ENCODE measurements at places on chromosomes 16 and 17.

DNA sequence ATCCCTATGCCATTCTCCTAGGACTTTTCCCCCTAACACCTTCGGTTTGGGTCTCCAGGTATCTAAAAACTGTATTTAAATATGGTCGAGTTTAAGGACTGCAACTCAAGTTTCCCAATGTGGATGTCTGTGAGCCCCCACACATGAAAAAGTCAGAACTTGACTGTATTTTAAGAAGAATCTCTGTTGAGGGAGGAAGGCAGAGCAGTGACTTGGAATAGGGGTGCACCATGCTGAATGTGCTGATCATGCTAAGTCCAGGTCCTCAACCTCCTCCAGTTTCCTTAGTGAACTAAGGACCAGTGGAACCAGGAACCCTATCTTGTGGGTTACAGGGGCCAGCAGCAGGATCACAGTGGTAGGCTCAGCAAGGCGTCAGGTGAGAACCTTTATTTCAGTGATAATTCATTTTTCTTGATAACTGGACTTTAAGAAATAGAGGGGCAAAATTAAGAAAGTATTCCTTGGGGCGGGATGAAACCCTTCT lies 19.5 kb downstream of the GRB7 start:
- no peak for DNase-seq

- DNase-seq = no peak
Observed at GRCh38 chr17:15157051-15157450, 108.1 kb downstream of the PMP22 start.

GRCh38 chr17:50778471-50778870 lies 11.2 kb upstream of the ANKRD40CL start:
- no peak for DNase-seq

DNA sequence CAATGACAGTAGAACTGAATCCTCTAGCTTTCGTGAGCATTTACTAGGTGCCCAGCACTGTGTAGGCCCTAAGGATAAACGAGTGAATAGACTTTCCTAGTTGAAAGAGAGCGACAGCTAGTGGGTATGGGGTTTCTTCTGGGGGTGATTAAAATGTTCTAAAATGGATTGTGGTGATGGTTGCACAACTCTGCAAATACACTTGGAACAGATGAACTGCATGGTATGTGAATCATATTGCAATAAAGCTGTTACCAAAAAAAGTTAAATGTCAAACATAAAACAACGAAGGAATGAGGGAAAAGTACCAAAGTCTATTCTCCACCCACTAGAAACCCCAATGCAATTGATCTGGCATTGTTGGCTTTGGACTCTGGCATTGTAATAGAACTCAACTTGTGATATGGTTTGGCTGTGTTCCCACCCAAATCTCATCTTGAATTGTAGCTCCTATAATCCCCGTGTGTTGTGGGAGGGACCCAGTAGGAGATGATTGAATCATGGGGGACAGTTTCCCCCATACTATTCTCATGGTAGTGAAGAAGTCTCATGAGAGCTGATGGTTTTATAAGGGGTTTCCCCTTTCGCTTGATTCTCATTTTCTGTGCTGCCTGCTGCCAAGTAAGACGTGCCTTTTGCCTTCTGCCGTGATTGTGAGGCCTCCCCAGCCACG lies 70.5 kb downstream of the MARF1 start:
- no peak for DNase-seq

GRCh38 chr17:28141773-28142172 lies 99.3 kb downstream of the NLK start:
- no peak for DNase-seq

- peak; percentile 43 for DNase-seq
Observed at GRCh38 chr17:63973930-63974593, 1.3 kb upstream of the SCN4A start.

DNA sequence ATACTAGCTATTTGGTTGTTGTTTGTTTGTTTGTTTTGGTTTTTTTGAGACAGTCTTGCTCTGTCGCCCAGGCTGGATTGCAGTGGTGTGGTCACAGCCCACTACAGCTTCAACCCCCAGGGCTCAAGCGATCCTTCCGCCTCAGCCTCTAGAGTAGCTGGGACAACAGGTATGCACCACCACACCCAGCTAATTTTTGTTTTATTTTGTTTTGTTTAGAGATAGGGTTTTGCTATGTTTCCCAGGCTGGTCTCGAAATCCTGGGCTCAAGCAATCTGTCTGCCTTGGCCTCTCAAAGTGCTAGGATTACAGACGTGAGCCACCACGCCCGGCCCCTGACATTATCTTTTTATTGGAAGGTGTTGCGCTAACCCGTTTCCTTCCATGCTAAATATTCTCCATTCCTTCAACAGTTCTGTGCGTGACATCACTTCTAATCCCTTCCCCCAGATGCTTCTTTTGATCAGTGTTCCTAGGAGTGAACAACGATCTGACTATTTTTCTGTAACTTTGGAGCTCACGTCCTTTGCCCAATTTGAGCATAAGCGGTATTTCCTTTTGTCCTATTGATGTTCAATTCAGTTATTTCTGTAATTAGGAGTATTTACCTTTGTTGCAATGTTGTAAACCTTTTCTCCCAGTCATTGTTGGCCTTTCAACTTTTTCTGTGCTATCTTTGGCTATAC lies 30.2 kb upstream of the EMP2 start:
- DNase-seq = no peak

DNA sequence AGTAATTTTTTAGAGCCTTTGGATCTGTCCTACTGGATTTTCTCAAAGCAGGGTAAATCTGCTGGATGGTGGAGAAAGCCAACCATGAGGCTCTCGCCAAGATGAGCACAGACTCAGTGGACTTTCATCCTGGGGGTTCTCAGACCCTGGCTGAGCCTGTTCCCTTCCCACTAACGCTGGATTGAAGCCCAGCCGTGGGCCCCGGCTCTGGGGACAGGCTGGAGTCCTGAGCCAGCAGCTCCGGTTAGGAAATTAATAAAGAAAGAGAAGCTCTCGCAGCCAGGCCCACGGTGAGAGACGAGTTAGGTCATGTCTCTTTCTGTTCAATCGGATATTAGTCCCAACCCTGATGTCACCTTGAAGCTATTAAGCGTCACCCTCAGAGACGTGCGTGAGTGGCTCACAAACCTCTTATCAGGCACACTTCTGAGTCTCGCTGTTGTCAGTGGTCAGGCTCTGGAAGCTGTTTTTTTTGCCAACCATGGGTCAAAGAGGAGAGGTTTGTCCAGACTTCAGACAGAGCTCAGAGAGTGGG lies 27.1 kb downstream of the MEOX1 start:
- DNase-seq = no peak

- DNase-seq = no peak
Observed at GRCh38 chr17:49890852-49891251, 43.0 kb upstream of the TAC4 start.

DNA sequence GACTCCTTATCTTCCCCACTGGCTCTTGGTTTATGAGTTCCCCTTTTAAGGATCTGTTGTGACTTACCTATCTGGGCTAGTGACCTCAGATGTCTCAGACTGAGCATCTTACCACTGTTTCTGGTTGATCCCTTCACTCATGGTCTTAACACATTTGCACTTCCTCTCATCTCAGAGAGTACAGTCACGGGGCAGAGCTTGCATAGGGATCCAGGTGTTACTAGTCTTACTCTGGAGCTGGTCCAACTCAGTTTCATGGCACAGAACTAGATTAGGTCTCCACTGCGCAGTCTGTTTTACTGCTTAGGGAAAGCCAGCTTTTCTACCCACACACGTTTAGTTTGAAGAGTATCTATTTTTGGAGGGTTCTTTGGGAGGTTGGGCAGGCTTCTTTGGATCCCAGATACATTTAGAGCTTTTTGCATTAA lies 10.2 kb downstream of the GABARAPL2 start:
- no peak for DNase-seq

GRCh38 chr16:80527297-80527696 lies 13.5 kb upstream of the DYNLRB2 start:
- DNase-seq = peak; percentile 63

GRCh38 chr17:52120465-52120864 lies 38.0 kb downstream of the CA10 start:
- DNase-seq = no peak

DNA sequence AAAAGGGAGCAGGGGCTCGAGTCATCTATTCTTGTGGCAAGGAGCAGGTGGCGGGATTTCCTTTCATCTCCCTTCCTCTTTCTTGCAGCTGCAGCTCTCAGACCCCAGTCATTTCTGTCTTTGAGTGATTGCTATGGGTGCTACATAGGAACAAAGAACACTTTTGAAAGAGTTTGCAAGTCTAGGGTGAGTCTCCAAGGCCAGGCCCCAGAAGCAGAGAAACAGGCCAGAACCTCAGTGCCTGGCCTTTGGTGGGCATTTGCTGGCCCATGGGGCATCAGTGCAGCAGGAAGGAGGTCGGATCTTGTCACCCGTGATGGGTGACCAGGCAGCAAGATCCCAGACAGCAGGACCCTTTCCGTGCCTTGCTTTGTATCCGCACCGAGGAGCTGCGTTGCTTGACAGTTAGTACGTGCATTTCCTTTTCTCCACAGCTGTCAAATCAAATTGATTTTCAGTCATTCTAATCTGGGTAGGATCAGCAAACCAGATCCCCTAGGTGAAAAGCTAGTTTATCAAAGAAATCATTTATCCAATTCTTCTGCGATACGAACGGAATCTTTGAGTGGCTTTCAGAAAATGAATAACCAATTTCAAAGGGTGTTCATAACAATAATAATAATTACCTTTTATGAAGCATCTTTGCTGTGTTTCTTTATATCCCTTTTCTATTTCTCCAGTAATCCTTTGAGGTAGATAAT lies 244.6 kb upstream of the MAF start:
- DNase-seq = no peak

- no peak for DNase-seq
Observed at GRCh38 chr16:13005721-13006247, 104.4 kb downstream of the SHISA9 start.

- DNase-seq = peak; percentile 33
Observed at GRCh38 chr17:12088035-12088434, 67.4 kb downstream of the MAP2K4 start.

- no peak for DNase-seq
Observed at GRCh38 chr16:81810894-81811538, 31.9 kb downstream of the PLCG2 start.

DNA sequence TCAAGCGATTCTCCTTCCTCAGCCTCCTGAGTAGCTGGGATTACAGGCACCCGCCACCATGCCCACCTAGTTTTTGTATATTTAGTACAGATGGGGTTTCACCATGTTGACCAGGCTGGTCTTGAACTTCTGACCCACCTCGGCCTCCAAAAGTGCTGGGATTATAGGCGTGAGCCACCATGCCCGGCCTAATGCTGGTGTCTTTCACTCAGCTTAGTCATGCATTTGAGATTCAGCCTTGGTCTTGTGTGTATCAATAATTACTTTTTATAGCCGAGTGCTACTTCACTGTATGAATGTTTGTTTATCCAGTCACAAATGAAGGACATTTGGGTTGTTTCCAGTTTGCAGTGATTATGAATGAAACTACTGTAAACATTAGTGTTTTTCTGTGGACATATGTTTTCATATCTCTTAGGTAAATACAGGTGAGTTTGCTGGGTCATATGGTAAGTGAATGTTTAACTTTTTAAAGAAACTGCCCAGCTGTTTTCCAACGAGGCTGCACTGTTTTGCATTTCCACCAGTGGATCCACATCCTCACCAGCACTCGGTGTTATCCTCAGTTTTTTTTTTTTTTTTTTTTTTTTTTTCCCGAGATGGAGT lies 11.0 kb upstream of the PLCG2 start:
- DNase-seq = no peak

DNA sequence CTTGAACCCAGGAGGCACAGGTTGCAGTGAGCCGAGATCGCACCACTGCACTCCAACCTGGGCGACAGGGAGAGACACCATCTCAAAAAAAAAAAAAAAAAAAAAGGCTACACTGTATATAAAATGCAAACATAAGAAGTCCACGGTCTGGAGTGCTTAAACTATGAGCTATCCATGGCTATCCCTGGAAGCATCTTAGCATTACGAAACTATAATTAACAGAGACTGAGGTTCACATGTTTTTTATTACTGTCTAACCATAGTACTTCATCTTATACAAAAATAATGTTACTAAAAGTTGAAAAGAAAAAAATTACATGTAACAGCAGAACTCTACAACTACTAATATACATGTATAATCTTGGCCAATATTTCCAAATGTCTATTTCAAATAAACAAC lies 32.8 kb downstream of the HELZ start:
- DNase-seq = no peak

- peak; percentile 74 for DNase-seq
Observed at GRCh38 chr16:72467157-72467759, 295.3 kb upstream of the PMFBP1 start.

GRCh38 chr17:16438173-16438556 lies 22.8 kb downstream of the TRPV2 start:
- no peak for DNase-seq

DNA sequence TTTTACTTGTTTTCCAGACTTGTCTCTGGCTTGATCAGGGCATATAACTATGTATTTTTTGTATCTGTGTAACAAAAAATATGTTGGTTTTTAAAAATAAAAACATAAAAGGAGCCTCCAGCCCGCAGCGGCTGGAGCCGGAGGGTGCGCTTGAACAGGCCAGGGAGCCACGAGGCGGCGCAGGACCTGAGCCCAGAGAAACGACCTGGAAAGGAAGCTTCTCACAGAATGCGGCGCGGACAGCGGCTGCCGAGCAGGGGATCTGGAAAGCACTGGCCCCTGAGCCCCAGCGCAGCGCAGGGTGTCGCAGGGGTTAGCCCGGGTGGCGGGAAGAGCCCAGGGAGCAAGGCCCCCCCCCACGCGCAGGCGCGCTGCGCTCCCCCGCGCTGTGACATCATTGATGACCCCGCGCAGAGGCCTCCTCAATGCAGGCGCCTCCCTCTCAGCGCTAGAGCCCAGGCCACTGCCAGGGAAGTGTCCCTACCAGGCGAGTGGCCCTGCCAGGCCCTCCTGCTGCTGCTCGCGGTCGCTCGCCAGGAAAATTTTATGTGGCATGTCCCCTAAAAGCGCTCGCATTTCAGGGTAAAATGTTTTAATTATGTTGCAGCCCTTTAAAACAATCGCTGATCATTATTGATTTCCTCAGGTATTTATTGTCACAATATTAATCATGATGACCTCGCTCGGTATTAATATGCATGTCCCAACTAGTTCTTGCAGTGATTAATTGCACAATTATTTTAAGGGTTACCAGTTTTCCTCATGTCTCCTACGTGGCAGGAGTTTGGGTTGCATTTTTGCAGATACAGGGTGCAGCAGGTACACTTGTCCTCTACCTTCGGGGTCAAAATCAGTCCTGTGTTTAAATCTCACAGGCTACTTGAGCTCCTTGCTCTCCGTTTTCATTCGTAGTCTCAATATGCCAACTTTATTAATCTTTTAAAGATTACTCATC lies 134.2 kb downstream of the USP22 start:
- peak; percentile 88 for DNase-seq

- DNase-seq = no peak
Observed at GRCh38 chr17:45288825-45289224, 26.9 kb upstream of the SPATA32 start.

- DNase-seq = no peak
Observed at GRCh38 chr16:84237994-84238750, 1.6 kb downstream of the KCNG4 start.

GRCh38 chr16:10868596-10869469 lies 8.2 kb upstream of the CIITA start:
- no peak for DNase-seq

Data from ACHN (cell line).